CD4-positive, alpha-beta T cell (primary cell): ENCODE measurements at places on chromosomes 5 and 9. TPM values are rescaled to one million over a fixed set of nuclear protein-coding genes. Genes with fewer than 3 reads are reported as not detected.

DNA sequence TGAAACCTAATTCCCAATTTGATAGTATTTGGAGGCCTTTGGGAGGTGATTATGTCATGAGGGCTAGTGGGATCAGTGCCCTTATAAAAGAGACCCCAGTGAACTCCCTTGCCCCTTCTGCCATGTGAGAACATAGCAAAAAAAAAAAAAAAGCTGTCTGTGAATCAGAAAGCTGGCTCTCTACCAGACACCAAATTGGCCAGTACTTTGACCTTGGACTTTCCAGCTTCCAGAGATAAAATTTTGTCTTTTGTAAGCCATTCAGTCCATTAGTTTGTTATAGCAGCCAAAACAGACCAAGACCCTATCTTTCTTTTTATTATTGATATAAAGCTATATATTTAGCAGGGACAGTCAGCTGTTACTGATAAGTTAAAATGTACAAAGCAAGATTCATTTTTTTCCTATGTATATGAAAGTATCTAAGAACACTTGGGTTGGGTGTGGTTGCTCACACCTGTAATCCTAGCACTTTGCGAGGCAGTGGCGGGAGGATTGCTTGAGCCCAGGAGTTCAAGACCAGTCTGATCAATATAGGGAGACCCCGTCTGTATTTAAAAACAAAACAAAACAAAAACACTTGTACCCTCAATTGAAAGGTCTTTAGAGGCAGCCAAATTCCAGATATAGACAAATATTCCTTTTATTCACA is 8.1 kb upstream of the C5orf24 start:
- H3K27ac ChIP-seq: no peak overlapping the region
- no peaks in the 10 kb centered on the region for H3K4me1 ChIP-seq
- H3K4me3 ChIP-seq: no peak overlapping the region
- H3K36me3 ChIP-seq: peaks cover 36% of the 10 kb centered on the region

DNA sequence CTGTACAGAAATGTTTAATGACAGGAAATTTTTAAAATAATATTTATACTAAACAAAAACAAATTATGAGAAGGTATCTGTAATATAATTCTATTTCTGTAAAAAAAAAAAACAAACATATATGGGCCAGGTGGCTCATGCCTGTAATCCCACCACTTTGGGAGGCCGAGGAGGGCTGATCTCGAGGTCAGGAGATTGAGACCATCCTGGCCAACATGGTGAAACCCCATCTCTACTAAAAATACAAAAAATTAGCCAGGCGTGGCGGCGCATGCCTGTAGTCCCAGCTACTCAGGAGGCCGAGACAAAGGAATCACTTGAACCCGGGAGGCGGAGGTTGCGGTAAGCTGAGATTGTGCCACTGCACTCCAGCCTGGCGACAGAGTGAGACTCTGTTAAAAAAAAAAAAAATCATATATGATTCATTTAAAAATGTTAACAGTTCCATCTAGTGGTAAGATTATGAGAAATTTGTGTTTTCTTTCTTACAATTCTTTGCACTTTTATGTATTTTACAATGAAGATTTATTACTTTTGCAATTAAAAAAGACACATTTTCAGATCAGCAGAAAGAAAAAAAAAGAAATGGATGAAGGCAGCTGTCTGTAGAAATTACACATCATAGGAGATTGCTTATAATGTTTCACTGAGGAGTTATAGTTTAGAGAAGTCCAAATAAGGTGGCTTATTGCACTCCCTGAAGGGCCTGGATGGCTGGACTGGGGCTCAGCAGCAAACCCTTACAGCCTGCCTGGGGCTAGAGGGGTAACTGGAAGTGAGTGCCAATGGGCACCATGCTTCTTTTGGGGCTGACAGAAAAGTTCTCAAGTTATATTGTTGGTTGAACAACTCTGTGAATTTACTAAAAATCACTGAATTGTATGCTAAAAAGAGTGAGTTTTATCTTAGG is 20.3 kb downstream of the C9orf153 start:
- no peak overlapping the region for H3K27ac ChIP-seq
- H3K27me3 ChIP-seq: no peaks in the 10 kb centered on the region
- no peak for DNase-seq

CFAP90 gene
- not detected for total RNA-seq

NINJ1 gene
- 87.9 TPM for total RNA-seq

LHX2 gene
- 0.14 TPM for total RNA-seq

DNA sequence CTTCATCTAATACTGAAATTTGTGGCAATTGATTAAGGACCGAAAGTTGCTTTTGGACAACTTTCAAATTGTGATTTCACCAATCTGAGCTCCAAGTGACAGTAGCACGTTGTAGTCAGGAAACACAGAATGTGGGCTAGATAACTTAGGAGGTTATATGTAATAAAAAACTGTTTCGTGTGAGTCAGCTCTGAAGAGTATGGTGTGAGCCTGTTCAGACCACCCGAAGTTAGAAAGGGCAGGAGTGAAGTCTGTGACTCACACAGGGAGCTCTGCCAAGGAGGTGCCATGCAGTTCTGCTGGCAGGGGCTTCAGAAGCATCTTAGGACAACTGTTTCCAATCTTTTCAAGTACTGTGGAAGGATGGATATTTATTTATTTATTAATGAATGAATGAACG is 16.4 kb upstream of the ZBTB34 start:
- H3K4me1 ChIP-seq: no peaks in the 10 kb centered on the region
- H3K27ac ChIP-seq: no peak overlapping the region
- no peak overlapping the region for H3K4me3 ChIP-seq
- DNase-seq: no peak

LCN9 gene
- total RNA-seq: not detected

PCDHGB7 gene
- not detected for total RNA-seq

GRCh38 chr9:23799521-23799920 is 26.5 kb downstream of the ELAVL2 start:
- H3K4me3 ChIP-seq: no peak overlapping the region
- DNase-seq: no peak
- no peak overlapping the region for H3K27ac ChIP-seq
- H3K27me3 ChIP-seq: no peaks in the 10 kb centered on the region
- no peaks in the 10 kb centered on the region for H3K36me3 ChIP-seq

DHFR gene
- 3.6 TPM for total RNA-seq

SHISAL2B gene
- not detected for total RNA-seq

DNA sequence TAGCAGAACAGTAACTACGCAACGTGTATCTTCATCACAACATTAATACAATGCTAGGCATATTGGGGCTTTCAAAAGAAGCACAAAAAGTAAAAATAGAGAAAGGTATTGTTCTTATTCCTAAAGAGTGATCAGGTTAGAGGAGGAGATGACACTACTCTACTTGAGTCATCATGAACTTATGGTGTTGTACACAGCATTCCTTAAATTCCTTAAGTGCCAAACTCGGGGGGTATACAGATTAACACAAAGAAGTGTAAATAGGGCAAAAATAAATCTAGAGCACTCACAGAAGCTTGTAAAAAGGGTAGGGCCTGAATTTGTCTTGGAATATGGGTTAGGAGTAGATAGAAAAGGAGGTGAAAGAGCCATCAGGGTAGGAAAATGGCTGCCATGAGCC is 308.0 kb upstream of the DAP start:
- H3K4me3 ChIP-seq: no peak overlapping the region
- H3K27ac ChIP-seq: no peak overlapping the region
- H3K36me3 ChIP-seq: no peaks in the 10 kb centered on the region
- no peaks in the 10 kb centered on the region for H3K4me1 ChIP-seq

GRCh38 chr9:96617439-96618185 is 2.0 kb downstream of the CDC14B start:
- peaks cover 54% of the 10 kb centered on the region for H3K27me3 ChIP-seq
- H3K4me1 ChIP-seq: peaks cover 15% of the 10 kb centered on the region
- no peaks in the 10 kb centered on the region for H3K36me3 ChIP-seq
- no peak for DNase-seq
- H3K4me3 ChIP-seq: no peak overlapping the region

DNA sequence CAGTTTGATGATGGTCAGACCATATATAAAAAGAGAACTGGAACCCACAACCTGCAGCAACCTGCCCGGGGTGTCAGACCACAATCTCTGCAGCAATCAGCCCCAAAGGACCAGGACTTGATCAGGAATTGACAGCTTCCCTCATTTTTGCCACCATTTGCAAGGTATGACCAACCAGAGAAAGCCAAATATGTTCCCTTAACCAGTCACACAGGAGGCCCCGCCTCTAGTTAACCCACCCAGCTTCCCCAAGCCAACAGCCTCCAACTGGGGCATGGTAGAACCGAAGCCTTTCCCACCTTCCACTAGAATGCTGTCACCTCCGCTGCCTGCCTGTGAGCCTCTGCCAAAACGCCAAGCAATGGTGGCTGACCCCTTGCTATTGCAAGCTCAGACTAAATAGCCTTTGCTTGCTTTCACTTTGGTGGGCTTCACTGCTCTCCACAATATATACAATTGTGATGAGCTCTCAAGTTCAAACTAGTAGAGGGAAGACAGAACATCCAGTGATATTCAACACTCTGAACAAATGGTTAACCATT is 86.3 kb downstream of the AK8 start:
- H3K36me3 ChIP-seq: no peaks in the 10 kb centered on the region
- no peak for DNase-seq
- peaks cover 10% of the 10 kb centered on the region for H3K27me3 ChIP-seq
- no peak overlapping the region for H3K4me3 ChIP-seq
- no peaks in the 10 kb centered on the region for H3K4me1 ChIP-seq

- H3K4me3 ChIP-seq: no peak overlapping the region
- no peaks in the 10 kb centered on the region for H3K4me1 ChIP-seq
- no peaks in the 10 kb centered on the region for H3K27me3 ChIP-seq
- no peak overlapping the region for H3K27ac ChIP-seq
These were observed 128.4 kb downstream of the GRIA1 start for GRCh38 chr5:153618867-153619266.

TLR4 gene
- 0.44 TPM for total RNA-seq

DNA sequence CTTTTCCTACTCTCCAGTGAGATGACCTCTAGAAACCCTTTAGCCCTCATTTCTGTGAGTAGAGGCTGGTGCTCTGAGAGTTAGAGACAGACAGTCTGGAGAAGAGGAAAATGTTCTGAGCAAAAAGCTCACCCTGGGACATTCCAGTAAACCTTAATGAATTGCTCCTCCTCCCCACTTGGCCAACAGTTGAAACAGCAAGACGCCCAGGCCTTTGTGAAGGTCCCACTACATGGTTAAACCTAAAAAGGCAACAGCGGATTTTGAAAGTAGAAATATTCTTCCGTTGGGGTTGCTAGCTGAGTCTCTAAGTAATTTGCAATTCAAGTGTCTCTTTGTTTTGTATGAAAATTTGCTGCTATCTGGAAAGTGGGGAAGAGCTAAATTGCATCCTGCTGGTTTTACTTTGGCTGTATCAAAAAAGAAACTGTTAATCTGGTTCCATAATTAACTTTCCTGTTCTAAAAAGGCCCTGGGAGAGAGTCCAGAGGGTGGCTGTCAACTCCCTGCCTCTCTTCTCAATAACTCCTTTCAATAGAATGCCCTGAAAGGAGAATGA is 63.8 kb downstream of the ATP10B start:
- no peaks in the 10 kb centered on the region for H3K36me3 ChIP-seq
- no peak overlapping the region for H3K27ac ChIP-seq
- DNase-seq: no peak
- peaks cover 2% of the 10 kb centered on the region for H3K27me3 ChIP-seq
- no peaks in the 10 kb centered on the region for H3K4me1 ChIP-seq
- no peak overlapping the region for H3K4me3 ChIP-seq

STK32A gene
- total RNA-seq: not detected

DNA sequence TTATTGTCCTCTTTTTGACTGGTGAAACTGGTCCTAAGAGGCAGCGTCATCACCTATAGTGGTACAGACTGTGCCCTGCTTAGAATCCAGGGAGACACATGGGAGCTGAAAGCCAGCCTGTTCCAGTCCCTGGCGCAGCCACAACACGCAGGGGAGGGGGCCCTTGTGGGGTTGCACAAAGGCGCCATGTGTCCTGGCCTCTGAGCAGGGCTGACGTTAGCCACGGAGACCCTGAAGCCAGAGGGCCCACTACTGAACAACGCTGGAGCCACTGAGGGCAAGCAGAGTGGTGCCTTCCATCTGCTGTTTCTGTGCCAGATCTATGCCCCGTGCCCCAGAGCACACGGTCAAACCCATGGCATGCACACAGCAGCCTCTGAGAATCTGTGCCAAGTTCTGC is 147.3 kb downstream of the ACTL7B start:
- no peak for DNase-seq
- no peak overlapping the region for H3K27ac ChIP-seq
- H3K4me1 ChIP-seq: no peaks in the 10 kb centered on the region
- H3K36me3 ChIP-seq: no peaks in the 10 kb centered on the region

DNA sequence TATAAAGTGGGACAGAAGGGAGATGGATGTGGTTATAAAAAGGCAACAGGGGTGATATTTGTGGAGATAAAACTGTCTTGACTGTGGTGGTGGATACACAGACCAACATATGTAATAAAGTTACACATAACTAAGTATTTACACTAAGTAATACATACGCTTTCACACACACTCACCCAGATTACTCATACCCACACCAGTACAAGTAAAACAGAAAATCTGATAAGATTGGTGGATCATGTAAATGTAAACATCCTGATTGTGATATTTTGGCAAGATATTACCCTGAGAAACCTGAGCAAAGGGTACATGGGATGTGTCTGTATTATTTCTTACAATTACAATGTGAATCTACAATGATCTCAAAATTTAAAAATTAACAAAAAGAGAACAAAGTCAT is 53.3 kb upstream of the SLIT3 start:
- no peak overlapping the region for H3K27ac ChIP-seq
- no peak for DNase-seq
- no peaks in the 10 kb centered on the region for H3K36me3 ChIP-seq

CDX1 gene
- not detected for total RNA-seq

GRCh38 chr5:113296676-113297075 is 138.1 kb downstream of the TSSK1B start:
- no peak overlapping the region for H3K27ac ChIP-seq
- H3K4me1 ChIP-seq: peaks cover 20% of the 10 kb centered on the region
- no peak for DNase-seq
- H3K27me3 ChIP-seq: peaks cover 3% of the 10 kb centered on the region

GRCh38 chr9:136206602-136207275 is 1.8 kb upstream of the LHX3 start:
- no peak for DNase-seq
- no peak overlapping the region for H3K27ac ChIP-seq
- peaks cover 17% of the 10 kb centered on the region for H3K27me3 ChIP-seq
- H3K4me3 ChIP-seq: no peak overlapping the region
- peaks cover 25% of the 10 kb centered on the region for H3K36me3 ChIP-seq
- no peaks in the 10 kb centered on the region for H3K4me1 ChIP-seq

RORB gene
- not detected for total RNA-seq

SPINK7 gene
- not detected for total RNA-seq

GRCh38 chr5:96660971-96661854 is 963 bp upstream of the CAST start:
- H3K27me3 ChIP-seq: no peaks in the 10 kb centered on the region
- H3K4me3 ChIP-seq: peak overlapping the region; percentile 88
- peaks cover 35% of the 10 kb centered on the region for H3K4me1 ChIP-seq
- peak; percentile 37 for DNase-seq
- no peaks in the 10 kb centered on the region for H3K36me3 ChIP-seq

GRCh38 chr9:123432331-123433236 is 76.6 kb downstream of the CRB2 start:
- no peak overlapping the region for H3K27ac ChIP-seq
- no peak overlapping the region for H3K4me3 ChIP-seq
- no peaks in the 10 kb centered on the region for H3K27me3 ChIP-seq
- no peaks in the 10 kb centered on the region for H3K4me1 ChIP-seq

MUSK gene
- not detected for total RNA-seq

CD74 gene
- 299 TPM for total RNA-seq
